ENCODE measurements at places on chromosomes 16 and 17.

- no peak for DNase-seq
Observed at GRCh38 chr16:59238246-59238645, 504.1 kb upstream of the GOT2 start.

DNA sequence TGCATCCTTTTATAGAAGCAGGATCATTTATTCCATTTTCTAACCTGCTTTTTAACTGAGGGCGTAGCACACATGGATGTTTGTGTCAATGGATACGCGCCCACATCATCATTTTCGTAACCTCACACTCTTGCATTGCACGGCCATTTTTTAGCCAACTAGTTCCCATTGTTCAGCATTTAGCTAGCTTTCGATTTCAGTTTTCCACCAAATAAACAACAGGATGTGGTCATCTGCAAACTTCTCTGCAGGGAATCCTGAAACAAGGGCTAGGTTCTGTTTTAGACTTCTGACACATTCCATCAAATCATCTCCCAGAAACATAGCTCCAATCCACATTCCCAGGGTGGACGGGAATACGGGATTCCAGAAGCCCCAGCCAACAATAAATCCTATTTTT, 6.4 kb downstream of the CYB561 start:
- no peak for DNase-seq

DNA sequence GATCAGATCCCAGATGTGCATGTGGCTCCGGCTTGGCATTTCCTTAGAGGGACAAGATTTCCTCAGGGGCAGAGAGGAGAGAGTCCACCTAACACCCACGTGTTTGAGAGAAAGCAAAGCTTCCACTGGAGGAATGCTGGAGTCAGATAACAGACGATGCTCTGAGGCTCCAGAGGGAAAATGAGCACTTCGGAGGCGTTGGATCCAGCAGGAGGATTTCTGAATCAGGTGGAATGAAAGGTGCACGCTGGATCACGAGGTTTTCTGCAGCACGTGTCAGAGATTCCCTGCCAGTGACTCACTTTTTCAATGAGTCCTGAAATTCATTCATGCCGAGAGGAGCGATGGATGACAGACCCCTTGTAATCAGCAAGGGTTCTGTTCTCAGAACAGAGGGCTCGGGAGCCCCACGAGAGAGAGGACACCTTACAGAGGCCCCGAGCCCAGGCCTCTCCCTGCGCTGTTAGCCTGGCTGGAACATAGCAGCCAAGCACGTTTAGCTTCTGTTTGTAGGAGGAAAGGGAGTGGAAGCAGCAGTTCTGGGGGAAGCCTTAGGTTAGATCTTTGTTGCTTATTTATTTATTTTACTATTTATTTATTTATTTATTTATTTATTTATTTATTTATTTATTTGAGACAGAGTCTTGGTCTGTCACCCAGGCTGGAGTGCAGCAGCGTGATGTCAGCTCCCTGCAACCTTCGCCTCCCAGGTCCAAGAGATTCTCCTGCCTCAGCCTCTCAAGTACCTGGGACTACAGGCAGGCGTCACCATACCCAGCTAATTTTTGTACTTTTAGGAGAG, 49.3 kb upstream of the JPH3 start:
- no peak for DNase-seq

DNA sequence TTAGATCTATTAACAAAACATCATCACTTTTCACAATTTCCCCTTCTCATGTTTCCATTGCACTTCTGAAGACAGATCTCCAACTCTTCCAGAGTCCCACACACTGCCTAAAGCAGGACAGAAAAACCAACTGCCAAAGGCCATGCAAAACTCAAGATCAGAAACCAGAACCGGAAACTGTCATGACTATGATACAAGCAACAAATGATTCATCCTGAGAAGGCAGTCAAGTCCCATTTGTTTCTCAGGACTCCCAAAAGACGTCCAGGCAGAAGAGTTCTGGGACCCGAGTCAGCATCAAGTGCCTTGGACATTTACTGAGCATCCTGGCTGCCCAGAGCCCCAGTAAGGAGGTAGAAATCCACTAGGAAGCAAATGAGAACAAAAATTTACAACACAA, 38.8 kb downstream of the ERN1 start:
- no peak for DNase-seq

GRCh38 chr17:57234061-57234738, 22.1 kb upstream of the MSI2 start:
- DNase-seq, result peak; percentile 31

Measured in tongue (tissue), 3 donors.